Cardiac septum (tissue), 1 donor: ENCODE measurements at places on chromosomes 2 and 18. TPM values are rescaled to one million over a fixed set of nuclear protein-coding genes. Genes with fewer than 3 reads are reported as not detected.

DNA sequence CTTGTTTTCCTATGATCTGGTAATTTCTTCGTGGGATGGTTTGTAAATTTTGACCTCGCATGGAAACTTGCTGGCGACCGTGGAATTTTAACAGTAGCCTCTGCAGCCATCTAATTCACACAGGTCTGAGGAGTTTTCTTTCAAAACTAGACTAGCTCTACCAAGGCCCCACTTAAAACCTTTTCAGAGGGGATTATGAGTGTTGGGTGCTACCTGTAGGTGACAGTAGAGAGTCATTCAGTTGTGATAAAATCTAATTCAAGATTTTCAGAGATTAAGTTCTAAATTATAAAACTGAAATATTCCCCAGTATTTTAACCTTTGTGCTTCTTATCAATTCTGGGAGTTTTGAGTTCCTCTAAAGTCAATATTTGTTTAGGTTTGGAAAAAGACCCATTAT, 31.0 kb downstream of the THSD7B start:
- DNase-seq = no peak

GRCh38 chr2:30605197-30605596, 158.2 kb downstream of the LCLAT1 start:
- DNase-seq = no peak

GRCh38 chr2:236882074-236882473, 203.6 kb upstream of the COPS8 start:
- DNase-seq = no peak

GRCh38 chr2:50263728-50264127, 768.2 kb downstream of the NRXN1 start:
- DNase-seq = no peak

GRCh38 chr2:15122915-15123314, 438.2 kb downstream of the NBAS start:
- no peak for DNase-seq

DNA sequence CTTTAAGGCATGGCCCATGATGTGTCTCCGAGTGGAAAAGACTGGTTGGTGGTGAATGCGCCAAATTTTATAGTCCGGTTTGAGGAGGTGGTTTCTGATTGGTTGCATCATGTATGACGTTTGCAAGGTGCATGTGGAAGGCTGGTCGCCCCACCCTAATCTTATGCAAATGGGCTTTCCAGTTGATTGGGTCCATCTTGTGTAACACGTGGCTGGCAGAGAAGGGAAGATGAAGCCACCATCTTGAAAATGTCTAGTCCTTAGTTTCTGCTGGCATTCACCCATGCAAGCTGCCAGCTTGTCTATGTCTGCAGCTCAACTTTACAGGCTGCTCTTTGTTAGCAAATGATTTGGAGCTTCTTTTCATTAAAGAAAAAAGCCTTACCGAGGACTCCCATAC, 132.2 kb downstream of the PIK3C3 start:
- no peak for DNase-seq

DNA sequence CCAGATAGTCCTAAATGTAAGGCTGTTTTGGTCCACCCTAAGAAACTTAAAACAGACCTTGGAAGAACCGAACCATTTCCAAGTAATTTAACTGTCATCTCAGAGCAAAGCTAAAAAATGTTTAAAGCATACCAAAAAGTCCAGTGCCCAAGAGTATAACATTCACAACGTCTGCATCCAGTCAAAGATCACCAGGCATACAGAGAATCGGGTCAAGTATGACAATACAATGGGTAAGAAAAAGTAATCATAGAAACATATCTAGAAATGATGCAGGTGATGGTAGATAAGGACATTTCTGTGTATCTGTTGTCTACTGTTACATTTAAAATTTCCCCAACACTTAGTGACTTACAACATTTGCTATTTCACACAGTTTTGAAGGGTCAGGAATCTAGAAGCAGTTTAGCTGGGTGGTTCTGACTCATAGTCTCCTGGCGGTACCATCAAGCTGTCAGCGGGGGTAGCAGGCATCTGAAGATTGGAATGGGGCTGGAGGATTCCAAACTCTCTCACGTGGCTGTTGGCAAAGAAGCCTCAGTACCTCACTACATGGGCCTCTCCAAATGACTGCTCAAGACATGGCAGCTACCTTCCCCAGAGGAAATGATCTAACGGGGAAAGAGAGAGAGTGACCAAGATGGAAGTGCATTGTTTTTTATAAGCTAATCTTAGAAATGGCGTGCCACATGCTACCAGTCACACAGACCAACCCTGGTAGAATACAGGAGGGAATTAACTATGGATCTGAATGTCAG, 36.6 kb upstream of the DYNC2LI1 start:
- DNase-seq = no peak

- DNase-seq = no peak
These were observed 3.4 kb downstream of the EML4 start for GRCh38 chr2:42172566-42172965.

DNA sequence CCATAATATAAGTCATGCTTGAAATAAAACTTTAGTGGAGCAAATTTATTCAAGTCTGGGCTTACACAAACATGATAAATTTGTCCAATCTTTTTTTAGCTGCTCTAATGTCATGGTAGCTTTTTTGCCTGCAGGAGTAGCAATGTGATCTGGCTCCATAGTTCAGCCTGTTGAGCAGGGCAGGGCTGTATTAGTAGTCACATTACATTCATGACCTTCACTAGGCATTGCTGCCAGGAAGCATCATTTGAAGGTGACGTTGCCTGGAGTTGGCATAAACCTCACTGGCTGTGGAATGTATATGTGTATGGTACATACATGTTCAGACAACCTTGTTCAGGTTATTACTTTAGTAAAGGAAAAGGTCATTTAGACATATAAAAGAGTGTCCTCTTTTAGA, 76.6 kb downstream of the CCDC85A start:
- DNase-seq = no peak

The POTEI gene
- total RNA-seq = not detected

The OXER1 gene
- 0.94 TPM for total RNA-seq

The IL36B gene
- not detected for total RNA-seq
